ENCODE measurements at places on chromosomes 2 and 18. TPM values are rescaled to one million over a fixed set of nuclear protein-coding genes. Genes with fewer than 3 reads are reported as not detected.
A peak's percentile ranks its signal among the peaks of the same experiment; 100 is the strongest.

DNA sequence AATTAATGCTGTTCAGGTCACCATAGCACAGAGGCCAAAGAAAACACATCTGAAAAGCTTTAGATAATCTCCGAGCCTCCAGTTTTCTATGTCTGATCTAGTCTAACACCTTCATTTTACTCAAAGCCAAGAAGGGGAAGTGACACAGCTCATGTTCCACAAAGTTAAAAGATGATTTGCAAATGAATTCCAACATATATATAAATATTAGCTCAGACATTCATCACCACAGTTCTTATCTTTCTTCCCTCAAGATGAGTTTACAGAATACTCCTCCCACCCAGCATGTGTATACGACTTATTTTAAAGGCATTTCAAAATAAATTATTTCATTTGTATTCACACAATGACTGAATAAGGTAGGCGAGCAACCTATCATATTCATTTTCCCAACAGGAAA, 82.4 kb downstream of the AAK1 start:
- no peak overlapping the region for H3K27ac ChIP-seq
- peaks cover 12% of the 10 kb centered on the region for H3K4me1 ChIP-seq
- H3K27me3 ChIP-seq, result no peaks in the 10 kb centered on the region

DNA sequence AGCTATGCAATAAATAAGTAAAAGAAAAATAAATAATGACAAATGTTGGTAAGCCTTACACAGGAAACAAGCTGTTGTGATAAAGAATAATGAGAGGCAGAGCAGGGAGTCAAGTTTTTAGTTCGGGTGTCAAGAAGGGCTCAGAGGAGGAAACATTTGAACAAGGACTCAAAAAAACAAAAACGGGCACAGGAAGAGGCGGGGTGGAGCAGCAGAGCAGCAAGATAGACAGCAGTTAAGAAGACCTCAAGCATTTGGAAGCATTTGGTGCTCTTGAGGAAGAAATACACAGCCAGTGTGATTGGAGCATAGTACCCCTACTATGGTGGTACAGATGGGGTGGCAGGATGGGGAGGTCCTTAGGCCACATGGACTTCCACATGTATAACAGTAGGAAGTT, 2.8 kb downstream of the TMEM169 start:
- H3K4me3 ChIP-seq, result peak overlapping the region; percentile 93
- H3K27me3 ChIP-seq, result no peaks in the 10 kb centered on the region
- peaks cover 48% of the 10 kb centered on the region for H3K4me1 ChIP-seq
- H3K27ac ChIP-seq, result peak overlapping the region; percentile 39
- no peak for DNase-seq

DNA sequence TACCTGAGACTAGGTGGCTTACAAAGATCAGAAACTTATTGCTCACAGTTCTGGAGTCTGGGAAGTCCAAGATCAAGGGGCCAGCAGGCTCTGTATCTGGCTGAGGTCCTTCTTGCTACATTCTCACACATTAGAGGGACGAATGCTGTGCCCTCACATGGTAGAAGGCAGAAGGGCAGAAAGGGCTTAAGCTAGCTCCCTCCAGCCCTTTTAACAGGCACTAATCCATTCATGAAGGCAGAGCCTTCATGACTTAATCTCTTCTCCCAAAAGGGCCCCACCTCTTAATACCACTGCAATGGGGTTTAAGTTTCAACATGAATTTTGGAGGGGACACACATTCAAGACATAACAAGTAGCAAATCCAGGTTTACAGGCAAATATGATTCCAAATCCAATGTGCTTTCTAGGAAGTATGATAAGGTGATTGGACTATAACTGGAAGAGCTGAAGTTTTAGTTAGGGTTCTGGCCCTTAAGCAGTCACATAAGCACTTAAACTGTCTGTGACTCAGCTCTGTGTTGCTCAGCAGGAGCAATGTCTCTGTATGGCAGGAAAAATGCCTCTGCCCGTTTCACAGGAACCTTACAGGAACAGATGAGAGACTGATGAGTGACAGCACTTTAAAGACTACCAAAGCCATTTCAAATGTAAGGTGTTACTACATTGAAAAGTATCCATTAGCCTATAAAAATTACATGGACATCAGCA, 119.6 kb upstream of the PTPRM start:
- H3K27me3 ChIP-seq, result peaks cover 46% of the 10 kb centered on the region
- no peaks in the 10 kb centered on the region for H3K4me1 ChIP-seq
- no peaks in the 10 kb centered on the region for H3K36me3 ChIP-seq
- H3K4me3 ChIP-seq, result no peak overlapping the region
- H3K27ac ChIP-seq, result no peak overlapping the region
- no peak for DNase-seq

DNA sequence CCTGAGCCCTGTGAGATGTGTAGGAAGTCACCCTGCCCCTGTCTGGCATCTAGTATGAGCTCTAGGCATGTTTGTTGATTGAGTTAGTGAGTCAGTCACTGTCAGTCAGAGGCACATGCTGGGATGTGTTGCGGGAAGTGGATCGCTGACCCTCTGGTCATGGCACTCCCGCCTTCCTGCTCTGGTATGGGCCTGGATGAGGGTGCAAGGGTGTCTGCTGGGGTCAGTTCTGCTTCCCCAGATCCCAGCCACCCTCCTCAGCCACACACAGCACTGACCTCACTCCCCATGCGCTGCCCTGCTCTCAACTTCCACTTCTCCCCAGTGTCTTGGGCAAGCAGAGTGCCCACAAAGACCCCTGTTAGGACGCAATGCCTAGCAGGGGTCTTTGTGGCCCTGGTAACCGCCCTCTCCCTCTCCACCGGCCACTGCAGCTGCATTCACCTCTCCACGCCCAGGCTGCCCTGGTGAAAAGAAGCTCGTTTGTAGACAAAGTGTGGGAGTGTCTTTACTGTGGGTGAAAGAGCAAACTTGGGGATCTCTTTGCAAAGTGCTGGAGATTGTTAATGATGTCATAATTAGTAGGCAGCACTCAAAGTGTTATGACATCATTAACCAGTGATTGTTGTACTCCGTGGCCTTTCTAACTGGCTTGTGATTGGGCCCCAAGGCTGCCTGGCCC, 252.1 kb downstream of the LDLRAD4 start:
- no peak overlapping the region for H3K4me3 ChIP-seq
- H3K36me3 ChIP-seq, result no peaks in the 10 kb centered on the region
- no peaks in the 10 kb centered on the region for H3K4me1 ChIP-seq
- peaks cover 67% of the 10 kb centered on the region for H3K27me3 ChIP-seq

DNA sequence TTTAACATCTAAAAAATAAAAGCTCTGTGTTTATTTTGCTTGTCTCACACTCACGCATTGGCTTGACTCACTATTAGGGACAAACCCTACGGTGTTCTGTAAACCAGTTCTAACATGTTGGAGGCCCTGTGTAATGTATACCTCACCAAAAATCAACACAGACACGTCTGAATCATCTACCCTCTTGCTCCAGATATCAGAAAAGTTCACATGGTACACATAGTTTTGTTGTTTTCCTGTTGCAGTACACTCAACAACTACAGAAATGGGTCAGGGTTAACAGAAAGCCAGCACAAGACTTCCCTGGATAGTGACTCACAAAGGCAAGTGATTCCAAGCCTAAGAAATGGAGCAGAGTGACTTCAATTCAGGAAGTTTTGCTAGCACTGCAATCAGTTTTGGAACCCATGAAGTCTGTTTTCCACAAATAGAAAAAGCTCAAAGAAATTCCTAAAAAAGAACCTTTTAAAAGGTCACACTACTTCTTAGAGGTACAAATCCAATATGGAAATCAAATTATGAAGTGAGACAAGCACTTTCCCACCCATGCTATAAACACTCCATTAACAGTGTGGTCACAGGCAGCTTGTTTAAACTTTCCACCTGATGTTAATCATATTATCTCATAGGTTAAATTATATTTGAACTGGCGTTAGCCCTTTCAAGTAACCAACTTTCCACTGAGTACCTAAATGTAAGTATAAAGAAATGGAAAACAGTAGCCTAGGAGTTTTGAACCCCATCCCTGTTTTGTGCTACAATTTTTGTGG, 87.4 kb downstream of the GAREM1 start:
- DNase-seq, result peak; percentile 53
- peak overlapping the region; percentile 82 for H3K27ac ChIP-seq
- H3K27me3 ChIP-seq, result no peaks in the 10 kb centered on the region
- peaks cover 15% of the 10 kb centered on the region for H3K36me3 ChIP-seq
- H3K4me3 ChIP-seq, result peak overlapping the region; percentile 43

Gene RGPD3
- not detected for total RNA-seq

DNA sequence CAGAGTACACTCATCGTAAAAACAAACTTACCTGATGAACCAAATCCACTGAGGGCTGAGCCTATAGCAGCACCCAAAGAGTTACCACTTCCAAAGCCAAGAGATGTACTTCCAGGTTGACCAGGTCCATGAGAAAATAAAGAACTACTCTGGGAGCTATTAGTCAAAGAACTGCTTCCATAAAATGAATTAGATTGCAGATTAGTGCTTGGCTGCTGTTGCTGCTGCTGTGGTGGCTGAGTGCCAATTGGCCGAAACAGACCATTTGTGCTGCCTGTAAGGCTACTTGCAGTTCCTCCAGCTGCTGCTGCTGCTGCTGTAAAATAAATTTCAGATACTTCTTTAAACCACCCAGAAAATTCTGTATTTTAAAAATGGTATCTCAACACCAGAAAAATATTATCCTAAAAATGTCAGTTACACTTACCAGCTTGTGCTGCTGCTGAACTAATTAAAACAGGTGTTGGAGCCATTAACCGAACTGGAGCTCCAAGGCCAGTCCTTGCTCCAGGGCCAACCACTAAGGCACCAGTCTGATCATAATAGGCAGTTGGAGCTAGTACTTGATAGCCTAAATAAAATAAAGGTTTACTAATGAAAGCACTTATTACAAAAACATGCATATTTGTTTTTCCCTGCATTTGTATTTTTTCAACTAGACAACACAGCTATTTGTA, 58.1 kb upstream of the SDC1 start:
- no peaks in the 10 kb centered on the region for H3K4me1 ChIP-seq
- no peaks in the 10 kb centered on the region for H3K27me3 ChIP-seq
- H3K36me3 ChIP-seq, result peaks cover 17% of the 10 kb centered on the region
- no peak overlapping the region for H3K4me3 ChIP-seq
- DNase-seq, result no peak

- H3K36me3 ChIP-seq, result peaks cover 9% of the 10 kb centered on the region
- peak overlapping the region; percentile 24 for H3K4me3 ChIP-seq
- DNase-seq, result peak; percentile 27
These were observed 14.8 kb downstream of the STRN start for GRCh38 chr2:36951574-36951973.
